GM12892 (cell line): ENCODE measurements at places on chromosomes 13 and 19.

DNA sequence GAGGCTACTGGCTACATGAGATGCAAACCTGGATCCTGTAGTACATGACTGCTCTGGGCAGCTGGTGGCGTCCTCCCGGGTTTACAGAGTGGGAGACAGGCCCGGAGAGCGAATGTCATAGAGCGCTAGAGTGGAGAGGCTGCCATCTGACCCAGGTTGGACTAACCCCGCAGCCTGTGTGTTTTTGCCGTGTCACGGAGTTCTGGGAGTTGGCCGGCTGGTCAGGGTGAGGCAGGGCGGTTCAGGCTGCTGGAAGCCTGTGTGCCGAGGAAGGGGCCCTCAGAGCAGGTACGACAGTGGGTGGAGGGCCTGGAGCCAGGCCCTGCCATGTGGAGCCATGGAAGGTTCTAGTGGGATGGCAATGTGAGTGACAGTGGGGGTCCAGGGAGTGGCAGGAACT lies 12.5 kb downstream of the CRTC1 start:
- DNase-seq: no peak

GRCh38 chr19:3698974-3699740 lies 1.1 kb downstream of the PIP5K1C start:
- peak; percentile 61 for DNase-seq

GRCh38 chr13:36142735-36143134 lies 11.6 kb upstream of the DCLK1 start:
- no peak for DNase-seq

GRCh38 chr13:20366056-20366455 lies 133.9 kb upstream of the GJB6 start:
- DNase-seq: no peak

- no peak for DNase-seq
Measured at GRCh38 chr19:7426986-7427385, 61.8 kb downstream of the PEX11G start.

GRCh38 chr19:18108897-18109296 lies 11.3 kb downstream of the MAST3 start:
- DNase-seq: no peak

- no peak for DNase-seq
Measured at GRCh38 chr19:11927227-11927626, 2.3 kb downstream of the ZNF700 start.

- DNase-seq: peak; percentile 60
Measured at GRCh38 chr19:45613926-45614725, 12.1 kb upstream of the GPR4 start.

DNA sequence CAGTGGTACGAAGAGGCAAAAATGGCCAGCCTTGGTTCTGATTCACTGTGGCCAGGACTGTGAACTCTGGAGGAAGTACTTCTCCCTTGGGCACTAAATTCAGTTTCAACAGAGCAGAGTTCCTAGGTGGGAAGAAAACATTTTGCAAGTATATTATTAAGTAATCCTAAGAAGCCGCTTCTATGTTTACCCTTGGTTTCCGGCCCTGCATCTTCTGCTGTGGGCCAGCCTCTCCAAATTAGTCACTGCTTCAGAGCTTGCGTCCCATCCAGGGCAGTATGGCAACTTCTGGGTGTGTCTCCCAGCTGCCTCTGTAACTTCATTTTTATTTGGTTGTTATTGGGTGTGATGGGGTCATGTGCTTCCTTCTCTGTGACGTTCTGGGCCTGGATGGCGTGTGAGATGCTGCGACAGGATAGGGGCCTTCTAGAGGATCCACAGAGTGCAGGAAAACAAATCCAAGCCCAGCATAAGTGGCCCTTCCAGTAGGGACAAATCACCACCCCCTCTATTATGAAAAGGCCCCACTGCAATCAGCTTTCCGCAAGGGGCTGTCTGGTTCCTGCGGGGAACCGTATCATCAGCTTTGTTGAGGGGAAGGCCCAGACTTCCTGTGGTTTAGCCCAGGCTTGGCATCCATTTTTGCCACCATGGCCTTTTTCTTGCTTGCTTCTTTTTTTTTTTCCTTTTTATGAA lies 55.1 kb upstream of the C1QTNF9 start:
- DNase-seq: no peak

DNA sequence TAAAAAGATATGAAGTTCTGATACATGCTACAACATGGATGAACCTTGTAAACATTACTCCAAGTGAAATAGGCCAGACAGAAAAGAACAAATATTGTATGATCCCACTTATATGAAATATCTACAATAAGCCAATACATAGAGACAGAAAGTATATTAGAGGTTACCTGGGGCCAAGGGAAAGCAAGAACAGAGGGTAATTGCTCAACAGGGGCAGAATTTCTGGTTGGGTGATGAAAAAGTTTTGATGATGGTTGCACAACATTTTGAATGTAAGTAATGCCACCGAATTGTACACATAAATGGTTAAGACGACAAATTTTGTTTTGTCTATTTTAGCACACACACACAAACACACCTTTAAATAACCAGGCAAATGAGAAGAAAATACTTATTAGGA lies 268.4 kb downstream of the FOXO1 start:
- DNase-seq: no peak

DNA sequence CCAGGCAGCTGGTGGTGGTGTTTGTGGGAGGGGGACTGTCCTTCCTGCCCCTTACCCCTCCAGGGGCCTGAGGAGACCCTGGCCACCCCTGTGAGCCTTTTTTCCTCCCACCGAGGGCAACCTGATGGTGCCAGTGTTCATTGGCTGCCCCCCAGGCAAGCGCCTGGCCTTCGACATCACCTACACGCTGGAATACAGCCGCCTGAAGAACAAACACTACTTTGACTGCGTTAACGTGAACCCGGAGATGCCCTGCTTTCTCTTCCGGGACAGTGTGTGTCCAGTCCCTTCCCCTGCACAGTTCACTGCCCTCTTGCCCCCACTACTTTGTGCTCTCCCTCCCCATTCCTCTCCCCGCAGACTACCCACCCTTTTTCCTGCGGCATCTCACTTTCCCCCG lies 7.3 kb upstream of the PSMD8 start:
- DNase-seq: no peak

DNA sequence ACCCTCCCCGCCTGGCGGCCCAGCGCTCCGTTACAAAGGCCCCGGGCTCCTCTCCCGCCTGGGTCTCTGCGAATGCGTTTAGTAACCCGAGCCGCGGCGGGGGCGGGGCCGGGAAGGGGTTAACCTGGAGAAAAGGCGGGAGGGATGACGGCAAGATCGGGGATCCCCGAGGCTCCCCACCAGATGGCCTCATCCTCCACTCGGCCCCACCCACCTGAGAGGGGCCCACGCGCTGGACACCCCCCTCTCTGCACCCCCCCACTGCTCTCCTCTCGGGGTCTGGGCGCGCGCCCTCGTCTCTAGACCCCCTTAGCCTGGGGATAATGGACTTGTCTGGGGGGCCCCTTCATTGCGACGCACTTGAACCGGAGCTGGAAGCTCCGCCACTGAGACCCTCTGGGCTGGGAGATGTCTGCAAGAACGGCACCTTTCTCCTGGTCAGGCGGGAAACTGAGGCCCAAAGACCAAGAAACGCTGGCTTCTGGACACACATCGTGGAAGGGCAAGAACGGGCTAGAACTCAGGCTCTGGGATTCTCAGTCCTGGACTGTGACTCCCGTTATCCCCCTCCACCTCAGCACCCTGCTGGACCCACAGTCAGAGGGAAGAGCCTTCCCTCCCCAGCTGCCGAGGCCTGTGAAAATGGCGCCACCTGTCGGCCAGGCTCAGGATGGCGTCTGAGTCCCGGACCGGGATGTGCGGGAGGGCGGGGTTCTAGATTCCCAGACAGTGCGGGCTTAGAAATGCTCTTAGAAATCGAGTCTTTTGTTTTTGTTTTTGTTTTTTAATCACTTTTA lies 2.9 kb upstream of the LTBP4 start:
- DNase-seq: peak; percentile 83

- DNase-seq: no peak
Measured at GRCh38 chr13:40315416-40316064, 350.9 kb downstream of the FOXO1 start.

DNA sequence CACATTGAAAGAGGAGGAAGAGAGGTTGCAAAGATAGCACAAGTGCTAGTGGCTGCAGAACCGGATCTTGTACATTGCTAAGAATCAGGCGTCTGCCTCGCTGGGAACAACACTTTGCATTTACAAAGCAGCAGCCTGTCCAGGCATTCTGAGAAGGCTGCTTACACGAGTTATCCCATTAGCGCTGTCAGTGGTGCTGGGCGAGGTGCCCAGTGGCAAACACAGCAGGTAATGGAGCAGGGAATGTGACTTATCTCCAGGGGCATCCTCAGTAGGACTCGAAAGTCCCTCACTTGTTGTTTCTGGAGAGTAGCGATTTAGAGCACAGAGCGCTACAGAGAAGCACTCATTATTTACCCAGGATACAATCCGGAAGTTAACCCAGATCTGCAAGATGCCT lies 209.6 kb downstream of the OLFM4 start:
- DNase-seq: no peak

DNA sequence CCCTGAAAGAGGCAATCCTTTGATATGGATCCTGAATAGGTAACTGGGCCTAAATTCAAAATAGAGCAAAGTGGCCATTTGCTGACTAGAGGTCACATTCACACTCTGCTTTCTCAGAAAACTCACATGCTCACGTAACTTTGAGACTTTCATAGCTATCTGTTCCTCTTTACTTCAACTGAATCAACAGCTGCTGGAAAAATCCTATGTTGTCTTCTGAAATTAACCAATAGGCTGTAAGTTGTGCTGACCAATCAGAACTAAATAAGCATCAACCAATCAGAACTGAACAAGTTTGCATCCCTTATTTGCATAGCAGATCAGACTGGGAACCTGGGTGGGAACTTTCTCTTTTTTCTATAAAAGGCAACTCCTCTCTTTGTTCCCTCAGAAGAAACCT lies 24.0 kb upstream of the TBC1D4 start:
- DNase-seq: no peak

DNA sequence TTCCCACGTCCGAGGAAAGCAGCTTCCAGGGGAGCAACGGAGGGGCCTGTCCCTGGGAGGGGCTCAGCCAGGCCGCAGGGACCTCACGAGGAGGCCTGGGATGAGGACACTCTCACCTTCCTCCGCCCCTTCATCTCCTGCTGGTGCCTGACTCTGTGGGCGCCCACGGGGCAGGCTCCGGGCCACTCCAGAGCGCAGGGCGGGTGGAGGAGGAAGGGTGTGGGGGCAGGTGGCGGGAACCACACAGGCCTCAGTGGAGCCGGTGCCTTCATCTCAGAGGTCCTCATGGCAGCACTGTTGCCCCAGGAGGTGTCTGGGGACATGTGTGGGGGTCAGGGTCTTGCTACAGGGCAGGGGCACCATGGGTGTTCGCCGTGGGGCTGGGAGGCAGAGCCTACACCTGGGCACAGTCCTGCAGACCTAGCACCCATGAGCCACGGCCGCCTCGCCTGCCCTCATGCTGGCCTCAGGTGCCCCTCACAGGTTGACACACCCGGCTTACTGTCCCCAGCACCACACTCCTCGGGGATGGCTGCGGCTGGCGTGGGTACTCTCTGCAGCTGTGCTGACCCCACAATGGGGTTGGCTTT lies 10.1 kb upstream of the TMEM255B start:
- no peak for DNase-seq

- no peak for DNase-seq
Measured at GRCh38 chr19:49741210-49741844, 21.8 kb downstream of the TSKS start.

DNA sequence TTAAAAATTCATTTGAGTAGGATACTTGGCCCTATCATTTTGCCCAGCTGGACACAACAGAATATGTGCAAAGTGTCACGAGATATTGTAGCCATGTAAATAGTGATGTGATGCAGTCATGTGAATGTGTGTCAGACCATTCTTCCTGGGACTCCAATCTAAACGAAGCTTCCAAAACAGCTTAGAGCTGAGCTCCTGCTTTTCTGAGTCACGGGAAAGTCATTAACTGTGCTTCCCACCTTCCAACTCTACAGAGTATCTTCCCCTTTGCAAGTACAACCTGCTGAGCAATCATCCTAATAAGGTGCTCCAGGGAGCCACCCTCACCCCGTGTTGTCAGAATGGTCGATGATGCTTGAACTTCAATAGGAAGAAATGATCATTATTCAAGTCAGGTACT lies 294.7 kb downstream of the MYO16 start:
- no peak for DNase-seq

DNA sequence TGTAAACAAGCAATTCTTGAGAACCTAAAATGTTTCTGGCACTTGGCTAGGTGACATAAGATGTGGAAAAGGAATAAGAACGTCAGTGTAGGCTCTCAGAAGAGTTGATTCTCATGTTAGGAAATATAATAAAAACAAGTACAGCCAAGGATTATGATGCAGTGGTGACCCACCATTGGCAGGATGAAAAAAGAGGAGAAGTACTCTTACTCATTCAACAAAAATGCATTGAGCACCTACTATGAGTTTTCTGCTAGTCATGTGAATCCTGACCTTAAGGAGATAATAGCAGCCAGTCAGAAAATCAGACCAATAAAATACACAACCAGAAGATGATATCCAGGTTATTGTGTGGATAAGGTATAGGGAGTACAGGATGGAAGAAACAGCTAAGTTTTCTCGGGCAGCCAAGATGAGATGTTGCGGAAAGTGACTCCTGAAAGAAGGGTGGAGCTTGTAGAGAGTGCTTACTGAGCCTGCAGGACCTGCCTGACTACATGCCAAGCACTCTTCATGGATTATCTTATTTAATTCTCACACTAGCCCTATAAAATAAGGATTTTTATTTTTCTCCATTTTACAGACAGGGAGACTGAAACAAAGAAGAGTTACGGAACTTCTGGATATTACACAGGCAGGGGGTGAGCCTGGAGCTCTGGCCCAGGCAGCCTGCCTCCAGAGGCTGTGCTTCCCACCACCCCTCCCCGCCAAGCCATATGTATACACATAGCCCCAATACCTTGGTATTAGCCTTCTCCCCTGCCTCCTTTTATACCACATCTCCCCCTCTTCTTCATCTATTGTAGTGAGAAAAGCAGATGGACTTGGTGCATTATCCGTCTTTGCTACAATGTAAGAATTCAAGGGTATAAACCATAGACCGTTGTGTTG lies 58.0 kb downstream of the TGDS start:
- no peak for DNase-seq

- no peak for DNase-seq
Measured at GRCh38 chr19:47494211-47494547, 10.2 kb upstream of the KPTN start.

- DNase-seq: no peak
Measured at GRCh38 chr19:19428746-19429145, 23.3 kb downstream of the GATAD2A start.

GRCh38 chr19:47644743-47645482 lies 36.0 kb downstream of the BICRA start:
- DNase-seq: no peak

GRCh38 chr13:27024074-27024461 lies 147.5 kb downstream of the USP12 start:
- DNase-seq: no peak
